ENCODE measurements at places on chromosomes 6 and 20.

DNA sequence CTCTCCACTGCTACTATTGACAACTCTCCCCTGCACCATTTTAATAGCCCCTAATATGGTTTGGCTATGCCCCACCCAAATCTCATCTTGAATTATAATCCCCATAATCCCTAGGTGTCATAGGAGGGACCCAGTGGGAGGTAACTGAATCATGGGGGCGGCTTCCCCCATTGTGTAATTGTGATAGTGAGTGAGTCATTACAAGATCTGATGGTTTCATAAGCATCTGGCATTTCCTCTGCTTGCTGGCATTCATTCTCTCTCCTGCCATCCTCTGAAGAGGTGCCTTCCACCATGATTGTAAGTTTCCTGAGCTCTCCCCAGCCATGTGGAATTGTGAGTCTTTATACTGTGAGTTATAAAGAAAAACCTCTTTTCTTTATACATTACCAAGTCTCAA is 74.1 kb upstream of the TCF21 start:
- no peak for DNase-seq

DNA sequence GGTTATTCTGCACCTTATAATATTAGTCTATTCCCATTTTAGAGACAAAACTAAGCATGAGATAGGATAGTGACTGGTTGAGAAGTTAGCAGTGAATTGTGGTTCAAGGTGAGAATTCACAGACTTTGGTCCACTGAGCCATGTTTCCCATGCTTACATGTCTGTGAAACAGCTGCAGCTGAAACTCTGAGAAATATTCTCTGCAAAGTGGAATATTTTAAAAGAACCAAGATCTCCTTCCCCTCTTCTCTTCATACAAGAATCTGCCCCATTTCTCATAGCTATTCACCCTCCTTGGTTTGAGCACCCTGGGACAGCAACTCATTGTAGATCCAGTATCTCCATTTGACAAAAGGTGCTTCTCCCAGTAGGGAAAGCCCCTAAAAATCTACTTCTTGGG is 70.2 kb upstream of the TMEM170B start:
- DNase-seq, result no peak

DNA sequence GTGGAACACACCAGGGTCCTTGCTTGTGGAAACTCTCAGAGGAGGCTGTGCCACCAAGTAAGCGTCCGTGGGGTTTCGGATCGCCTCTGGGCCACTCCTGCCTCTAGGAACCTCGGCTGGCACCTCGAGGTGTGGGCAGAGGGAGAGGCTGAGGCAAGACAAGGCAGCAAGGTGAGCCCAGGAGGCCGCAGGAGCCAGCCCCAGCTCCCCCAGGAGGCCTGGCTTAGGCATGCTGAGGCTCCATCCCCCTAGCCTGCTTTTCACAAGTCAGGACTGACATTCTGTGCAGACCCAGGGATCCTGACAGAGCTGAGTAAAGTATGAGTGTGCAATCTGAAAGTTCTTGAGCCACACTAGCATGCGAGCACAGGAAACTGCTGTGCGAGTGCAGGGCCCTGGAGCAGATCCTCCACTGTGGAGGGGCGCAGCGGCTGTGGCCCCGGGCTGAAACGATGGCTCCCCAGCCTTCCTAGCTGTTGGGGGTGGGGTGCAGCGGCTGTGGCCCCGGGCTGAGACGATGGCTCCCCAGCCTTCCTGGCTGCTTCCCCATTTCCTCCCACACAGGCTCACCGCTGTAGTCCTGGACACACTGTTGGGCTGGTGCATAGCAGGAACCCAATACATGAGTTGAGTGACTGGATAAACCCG is 75.2 kb upstream of the CD93 start:
- no peak for DNase-seq

- DNase-seq, result no peak
These were observed 131.2 kb upstream of the FAM184A start for GRCh38 chr6:119209452-119210205.

DNA sequence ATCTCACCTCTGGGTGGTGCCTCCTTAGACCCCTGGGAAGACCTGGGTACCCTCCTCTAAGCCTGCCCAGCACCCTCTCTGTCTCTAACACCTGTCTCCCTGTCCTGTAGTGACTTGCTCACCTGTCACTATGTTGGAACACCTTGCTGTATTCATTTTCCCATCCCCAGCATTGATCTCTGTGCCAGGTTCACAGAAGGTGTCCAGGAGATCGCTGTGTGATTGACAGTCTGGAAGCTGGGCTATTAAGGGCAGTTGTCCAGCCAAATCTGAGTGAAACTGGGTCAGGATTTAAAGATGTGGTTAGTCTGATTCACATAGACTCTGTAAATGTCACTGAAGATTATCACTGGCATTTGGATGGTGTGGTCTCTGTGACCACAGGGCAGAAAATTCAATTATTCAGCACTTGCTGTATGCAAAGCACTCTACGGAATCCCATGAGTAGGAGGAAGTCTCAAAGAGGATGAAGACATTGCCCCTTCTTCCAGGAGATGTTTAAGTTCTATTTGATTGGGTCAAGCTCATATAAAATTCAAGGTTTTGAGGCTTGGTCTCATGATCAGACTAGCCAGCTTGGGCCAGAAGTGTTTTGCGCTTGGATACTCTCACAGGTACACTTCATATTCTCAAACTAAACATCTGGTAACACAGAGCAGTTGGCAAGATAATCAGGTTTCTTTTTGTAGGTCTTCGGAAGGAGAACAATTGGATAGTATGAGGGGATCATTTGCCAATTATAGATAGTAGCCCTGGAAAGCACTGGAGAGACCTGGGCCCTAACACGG is 57.8 kb upstream of the TAGAP start:
- no peak for DNase-seq

DNA sequence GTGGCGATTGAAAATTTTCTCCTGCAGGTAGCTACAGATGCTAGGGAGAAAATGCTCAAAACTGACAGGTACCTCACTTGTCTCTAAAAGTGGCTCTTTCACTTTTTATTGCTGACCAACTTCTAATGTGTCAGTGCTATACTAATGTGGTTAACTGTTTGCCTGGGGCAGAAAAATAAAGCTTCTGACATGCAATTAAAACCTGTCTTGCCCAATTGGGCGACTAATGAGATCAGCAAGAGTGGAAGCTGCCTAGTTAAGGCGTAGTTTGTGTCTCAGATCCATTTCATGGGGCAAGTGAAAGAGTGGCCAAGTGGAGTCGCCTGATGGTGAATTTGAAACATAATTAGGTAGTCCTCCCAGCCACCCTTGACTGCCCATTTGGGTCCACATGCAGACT is 193.3 kb downstream of the TSHZ2 start:
- DNase-seq, result no peak

GRCh38 chr6:124866040-124866439 is 96.2 kb upstream of the RNF217 start:
- no peak for DNase-seq

GRCh38 chr20:45427236-45428149 is 11.6 kb downstream of the PIGT start:
- DNase-seq, result no peak

GRCh38 chr20:2451939-2452732 is 18.5 kb downstream of the SNRPB start:
- DNase-seq, result peak; percentile 77

GRCh38 chr20:39107741-39108140 is 145.6 kb downstream of the DHX35 start:
- DNase-seq, result no peak

All from NCI-H526 (cell line).